Suprapubic skin (tissue), 4 donors: ENCODE measurements at places on chromosomes 13 and 19. TPM values are rescaled to one million over a fixed set of nuclear protein-coding genes. Genes with fewer than 3 reads are reported as not detected.
A peak's percentile ranks its signal among the peaks of the same experiment; 100 is the strongest.

Gene FAM124A
- total RNA-seq = 0.91 TPM

- no peaks in the 10 kb centered on the region for H3K36me3 ChIP-seq
- DNase-seq = peak; percentile 56
- peaks cover 19% of the 10 kb centered on the region for H3K4me1 ChIP-seq
- H3K4me3 ChIP-seq = no peak overlapping the region
Measured at GRCh38 chr13:113756441-113757097, 2.5 kb upstream of the TMEM255B start.

Gene DLL3
- not detected for total RNA-seq

GRCh38 chr19:10379880-10380312, 476 bp downstream of the TYK2 start:
- peaks cover 18% of the 10 kb centered on the region for H3K4me1 ChIP-seq
- H3K27ac ChIP-seq = peak overlapping the region; percentile 73
- H3K27me3 ChIP-seq = no peaks in the 10 kb centered on the region
- no peak for DNase-seq
- peaks cover 27% of the 10 kb centered on the region for H3K36me3 ChIP-seq
